ENCODE measurements at places on chromosomes 4 and X.

DNA sequence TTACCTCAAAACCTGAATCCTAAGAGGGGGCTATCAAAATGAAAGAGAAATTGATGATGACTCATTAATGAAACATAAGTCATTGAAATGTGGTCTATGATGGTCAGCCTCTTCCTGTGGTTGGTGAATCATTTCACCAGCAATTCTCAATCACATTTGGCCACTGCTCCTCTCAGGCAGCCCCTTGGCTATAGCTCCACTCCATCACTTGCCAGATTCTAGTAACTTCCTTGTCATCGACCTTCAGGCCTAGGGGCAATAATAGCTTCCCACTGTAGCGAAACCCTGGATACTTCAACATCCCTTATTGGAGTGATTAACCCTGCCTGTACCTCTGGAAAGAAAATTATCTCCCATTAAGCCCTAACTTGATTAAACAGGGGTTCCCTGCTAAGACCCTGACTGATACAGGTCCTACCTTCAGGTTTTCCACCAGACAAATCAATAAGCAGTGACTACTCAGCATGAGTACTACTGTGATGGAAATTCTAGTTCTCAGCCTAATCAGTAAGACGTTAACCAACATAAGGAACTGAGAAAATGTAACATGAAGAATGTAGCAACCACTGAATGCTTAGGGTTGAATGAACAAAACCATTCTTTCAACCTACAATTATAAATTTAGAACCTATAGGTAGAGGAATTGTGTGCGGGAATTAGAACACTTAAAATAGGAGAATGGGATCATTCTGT is 30.4 kb downstream of the ADH7 start:
- DNase-seq: no peak

DNA sequence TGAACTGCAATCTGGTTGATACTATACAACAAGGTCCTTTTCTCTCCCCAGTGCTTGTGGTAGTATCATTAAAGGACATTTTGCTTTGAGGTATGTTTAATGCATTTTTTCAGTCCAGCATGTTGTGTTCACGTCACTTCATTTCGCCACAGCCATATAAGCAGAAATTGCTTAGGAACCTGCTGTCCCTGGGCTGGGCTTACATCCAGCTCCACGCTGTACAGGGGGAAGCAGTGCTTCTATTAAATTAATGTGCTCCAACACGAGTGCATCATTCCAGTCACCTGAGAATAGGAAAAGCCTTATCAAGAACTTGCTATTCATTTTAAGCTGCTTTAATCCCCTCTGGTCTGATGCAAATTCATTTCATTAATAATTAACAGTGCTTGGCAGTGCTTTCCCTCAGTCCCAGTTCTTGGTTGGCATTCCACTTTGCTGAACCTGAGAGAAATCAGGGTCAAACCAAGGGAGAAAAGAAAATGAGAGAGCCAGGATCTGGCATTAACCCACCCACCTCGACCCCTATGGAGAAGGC is 47.4 kb upstream of the PTCHD1 start:
- DNase-seq: no peak

- DNase-seq: no peak
Measured at GRCh38 chr4:38275331-38276100, 315.3 kb downstream of the PTTG2 start.

GRCh38 chr4:181966104-181966551 is 277.1 kb upstream of the TENM3 start:
- no peak for DNase-seq

- DNase-seq: peak; percentile 74
Measured at GRCh38 chrX:2608638-2609430, 82.3 kb upstream of the CD99 start.

GRCh38 chr4:827209-828081 is 1.5 kb upstream of the CPLX1 start:
- DNase-seq: no peak

DNA sequence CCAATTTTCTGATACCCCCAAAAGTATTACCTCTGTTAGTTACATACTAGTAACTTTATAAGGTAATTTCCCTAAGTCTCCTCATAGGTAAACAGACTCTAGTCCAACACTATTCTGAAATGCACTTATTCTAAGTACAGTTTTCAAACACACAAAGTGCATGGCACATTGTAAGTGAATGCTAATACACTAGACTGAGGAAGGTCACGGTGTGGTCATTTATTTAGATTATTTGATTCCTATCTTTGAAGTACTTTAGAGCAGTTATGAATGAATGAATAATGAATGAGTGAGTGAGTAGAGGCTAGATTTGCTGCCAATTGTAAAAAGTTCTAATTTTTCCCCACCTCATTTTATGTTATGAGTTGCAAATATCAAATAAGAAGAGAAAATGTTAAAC is 132.8 kb upstream of the UGT8 start:
- no peak for DNase-seq

GRCh38 chrX:49155243-49155899 is 7.2 kb upstream of the MAGIX start:
- no peak for DNase-seq

- DNase-seq: no peak
Measured at GRCh38 chrX:84044051-84044450, 143.9 kb downstream of the RPS6KA6 start.

- DNase-seq: no peak
Measured at GRCh38 chrX:55057675-55058249, 17.1 kb upstream of the PAGE2B start.

DNA sequence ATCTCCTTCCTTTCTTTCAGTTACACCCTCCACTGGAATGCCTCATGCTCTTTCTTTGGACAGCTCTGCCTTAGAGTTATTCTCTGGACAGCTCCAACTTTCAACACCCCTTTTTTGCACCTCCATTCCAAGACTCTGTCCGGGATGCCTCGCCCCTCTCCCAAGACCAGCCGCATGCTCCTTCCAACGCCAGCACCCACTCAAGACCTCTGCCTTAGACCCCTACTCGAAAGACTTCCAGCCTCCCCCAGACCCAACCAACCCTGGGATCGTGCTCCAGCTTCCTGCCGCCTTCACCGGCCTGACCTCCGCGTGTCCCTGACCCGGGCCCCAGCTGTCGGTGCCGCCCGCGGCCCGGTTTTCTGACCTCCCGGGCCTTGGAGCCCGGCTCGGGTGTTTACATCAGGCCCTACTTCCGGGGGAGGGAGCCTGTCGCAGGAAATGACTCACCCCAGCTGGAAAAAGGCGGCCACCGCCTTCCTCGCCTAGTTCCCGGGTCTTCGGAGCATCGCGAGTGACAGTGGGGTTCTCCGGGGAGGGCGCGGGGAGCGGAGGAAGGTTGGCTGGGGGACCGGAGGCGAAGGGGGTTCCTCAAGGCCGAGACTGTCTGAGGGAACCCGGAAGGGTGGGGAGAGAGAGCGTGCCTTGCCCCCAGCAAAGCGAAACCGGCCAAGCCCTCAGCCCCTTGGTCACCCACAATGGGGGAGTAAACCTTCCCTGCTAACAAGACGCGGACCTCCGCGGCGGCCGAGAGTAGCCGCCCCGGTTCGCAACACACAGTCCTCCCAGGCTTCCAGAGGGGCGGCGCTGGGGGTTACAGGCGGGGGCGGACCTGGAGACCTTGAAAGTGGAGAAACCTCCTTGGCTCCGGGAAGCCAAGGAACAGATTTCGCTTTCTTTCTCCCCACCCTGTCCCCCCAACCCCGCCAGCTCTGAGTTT is at the start of gene WDR45:
TSS of gene WDR45 (minus strand) at position 399 of the 940 bp plus-strand sequence. CDS start 1,792 bp downstream, outside the sequence.
- peak; percentile 35 for DNase-seq

DNA sequence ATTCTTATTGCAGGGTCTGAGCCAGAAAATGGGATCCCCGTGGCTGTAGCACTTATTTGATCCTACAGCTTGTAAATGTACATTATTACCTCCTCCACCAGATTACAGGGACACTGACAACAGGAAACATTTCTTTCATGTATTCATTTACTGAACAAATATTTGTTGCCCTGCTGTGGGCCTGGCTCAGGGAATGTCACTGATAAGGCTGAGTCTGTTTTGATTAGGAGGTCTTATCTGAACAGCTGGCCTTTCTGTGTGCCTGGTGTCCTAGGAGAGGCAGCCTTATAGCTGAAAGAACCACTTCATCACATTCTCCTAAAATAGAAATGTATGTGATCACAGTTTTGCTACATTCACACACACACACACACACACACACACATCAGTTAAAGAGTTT is 45.5 kb upstream of the PROM1 start:
- DNase-seq: no peak

- no peak for DNase-seq
Measured at GRCh38 chrX:112211459-112211858, 128.9 kb upstream of the TRPC5 start.

DNA sequence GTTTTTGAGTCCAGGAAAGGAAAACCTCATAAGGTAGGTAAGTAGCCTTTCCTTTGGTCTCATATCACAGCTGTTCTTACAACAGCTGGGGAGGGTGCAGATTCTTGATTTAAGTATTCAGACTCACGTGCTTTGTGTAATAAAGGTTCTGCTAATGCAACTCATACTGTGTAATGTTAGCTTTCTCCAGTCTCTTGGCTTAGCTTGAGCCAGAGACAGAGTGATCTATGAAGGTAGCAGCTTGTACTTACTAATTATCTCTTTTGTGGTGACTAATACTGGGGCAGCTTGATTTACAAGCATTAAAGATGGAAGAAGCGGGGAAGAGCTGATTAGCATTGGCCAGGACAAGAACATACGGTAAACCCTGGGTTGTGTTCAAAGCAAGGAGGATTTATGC is 80.3 kb downstream of the LNX1 start:
- DNase-seq: no peak

GRCh38 chr4:85776579-85776978 is 301.6 kb downstream of the ARHGAP24 start:
- no peak for DNase-seq

DNA sequence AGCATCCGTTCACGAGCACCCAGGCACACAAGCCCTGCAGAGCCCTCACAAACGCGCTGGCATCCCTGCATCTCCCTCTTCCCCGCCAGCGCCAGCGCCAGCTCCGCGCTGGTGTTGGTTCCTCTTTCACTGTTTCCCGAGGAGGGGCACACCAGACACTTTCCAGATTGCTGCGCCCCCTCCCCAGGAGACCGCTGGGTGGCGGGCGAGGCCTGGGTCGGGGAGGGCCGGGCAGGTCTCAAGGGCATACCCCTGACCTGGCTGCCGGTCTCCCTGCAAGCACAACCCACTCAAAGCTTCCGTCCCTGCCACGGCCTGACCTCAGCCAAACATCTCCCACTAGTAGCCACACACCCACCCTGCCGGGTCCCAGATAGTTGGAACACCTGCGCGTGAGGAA is 2.2 kb upstream of the NKX1-1 start:
- DNase-seq: no peak

DNA sequence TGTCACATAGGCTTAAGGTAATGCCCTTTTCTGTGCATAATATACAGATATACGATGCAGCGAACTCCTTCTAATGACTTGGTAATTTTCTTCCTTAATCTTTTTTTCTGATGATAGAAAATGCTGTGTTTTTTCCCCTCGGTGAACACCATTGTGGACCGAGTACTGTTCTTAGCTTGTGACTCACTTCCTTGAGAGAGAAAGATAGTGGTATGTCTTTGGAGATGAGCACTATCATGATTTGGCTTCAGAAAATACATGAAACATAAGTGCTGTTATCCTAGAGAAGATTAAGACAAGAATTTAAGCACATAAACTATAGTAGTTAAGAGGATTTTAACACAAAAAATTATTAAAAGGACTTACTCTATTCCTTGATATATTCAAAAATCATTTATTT is 63.9 kb downstream of the RS1 start:
- no peak for DNase-seq

DNA sequence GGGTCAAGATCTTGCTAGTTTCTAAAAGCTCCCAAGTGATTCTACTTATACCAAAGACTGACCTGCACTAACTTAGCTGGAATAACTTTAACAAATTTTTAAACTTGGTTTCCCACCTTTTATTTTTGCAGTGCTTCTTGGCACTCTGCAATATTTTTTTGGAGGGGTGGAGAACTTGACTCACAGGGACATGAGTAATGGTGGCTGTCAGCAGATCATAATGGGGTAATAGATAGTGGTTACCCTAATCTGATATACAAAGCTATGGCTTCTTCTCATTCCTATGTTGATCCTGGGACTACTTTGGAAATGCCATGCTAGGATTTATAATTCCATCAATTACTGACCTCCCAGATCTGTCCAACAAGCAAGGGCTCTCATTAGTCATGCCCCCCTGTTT is 295.7 kb downstream of the GPAT3 start:
- DNase-seq: no peak

GRCh38 chr4:142548491-142548890 is 297.6 kb downstream of the INPP4B start:
- DNase-seq: no peak

DNA sequence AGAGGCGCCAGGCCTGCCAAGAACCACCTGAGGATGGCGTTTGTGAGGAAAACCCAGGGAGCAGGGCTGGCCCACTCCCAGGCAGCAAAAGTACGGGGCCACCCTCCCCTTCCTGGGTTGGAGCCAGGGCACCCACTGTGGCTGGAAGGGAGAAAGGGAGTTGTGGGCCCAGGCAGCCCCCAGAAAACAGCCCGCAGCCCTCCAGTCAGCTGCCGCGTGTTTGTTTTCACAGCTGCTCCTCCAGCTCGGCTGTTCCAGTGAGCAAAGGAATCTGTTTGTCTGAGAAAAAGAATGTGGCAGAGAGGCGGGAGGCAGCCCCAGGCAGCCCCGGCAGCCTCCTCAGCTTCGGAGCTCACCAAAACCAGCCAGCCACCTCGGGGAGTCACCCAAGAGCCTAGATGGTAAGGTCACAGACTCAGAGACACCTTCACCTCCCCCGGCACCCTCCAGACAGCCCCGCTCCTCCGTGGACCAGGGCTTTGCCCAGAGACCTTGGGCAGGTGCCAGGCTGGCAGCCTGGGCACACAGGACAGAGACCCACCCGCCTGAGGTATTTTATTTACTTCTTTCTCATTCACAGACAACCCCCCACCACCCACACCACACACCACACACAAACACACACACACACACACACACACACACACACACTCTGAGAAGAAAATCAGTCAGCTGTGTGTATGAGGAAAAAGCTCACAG is 338.1 kb downstream of the BCOR start:
- DNase-seq: no peak

- no peak for DNase-seq
Measured at GRCh38 chrX:31819455-31819854, 747.6 kb upstream of the FTHL17 start.

- DNase-seq: no peak
Measured at GRCh38 chr4:102809190-102809589, 18.2 kb downstream of the UBE2D3 start.

DNA sequence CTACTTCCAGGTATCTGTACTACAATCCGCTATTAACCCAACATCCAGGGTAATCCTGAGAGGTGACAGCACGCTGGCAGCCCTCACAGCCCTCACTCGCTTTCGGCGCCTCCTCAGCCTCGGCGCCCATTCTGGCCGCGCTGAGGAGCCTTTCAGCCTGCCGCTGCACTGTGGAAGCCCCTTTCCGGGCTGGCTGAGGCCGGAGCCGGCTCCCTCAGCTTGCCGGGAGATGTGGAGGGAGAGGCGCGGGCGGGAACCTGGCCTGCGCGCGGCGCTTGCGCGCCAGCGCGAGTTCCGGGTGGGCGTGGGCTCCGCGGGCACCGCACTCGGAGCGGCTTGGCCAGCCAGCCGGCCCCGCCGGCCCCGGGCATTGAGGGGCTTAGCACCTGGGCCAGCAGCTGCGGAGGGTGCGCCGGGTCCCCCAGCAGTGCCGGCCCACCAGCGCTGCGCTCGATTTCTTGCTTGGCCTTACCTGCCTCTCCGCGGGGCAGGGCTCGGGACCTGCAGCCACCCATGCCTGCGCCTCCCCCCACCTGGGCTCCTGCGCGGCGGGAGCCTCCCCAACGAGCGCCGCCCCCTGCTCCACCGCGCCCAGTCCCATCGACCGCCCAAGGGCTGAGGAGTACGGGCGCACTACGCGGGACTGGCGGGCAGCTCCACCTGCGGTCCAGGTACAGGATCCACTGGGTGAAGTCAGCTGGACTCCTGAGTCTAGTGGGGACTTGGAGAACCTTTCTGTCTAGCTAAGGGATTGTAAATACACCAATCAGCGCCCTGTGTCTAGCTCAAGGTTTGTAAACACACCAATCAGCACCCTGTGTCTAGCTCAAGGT is 87.3 kb downstream of the PRSS12 start:
- no peak for DNase-seq
